NCI-H748 treated with DMSO at 0.1 percent for 48 hours (cell line): ENCODE measurements at places on chromosomes 1 and 21.

DNA sequence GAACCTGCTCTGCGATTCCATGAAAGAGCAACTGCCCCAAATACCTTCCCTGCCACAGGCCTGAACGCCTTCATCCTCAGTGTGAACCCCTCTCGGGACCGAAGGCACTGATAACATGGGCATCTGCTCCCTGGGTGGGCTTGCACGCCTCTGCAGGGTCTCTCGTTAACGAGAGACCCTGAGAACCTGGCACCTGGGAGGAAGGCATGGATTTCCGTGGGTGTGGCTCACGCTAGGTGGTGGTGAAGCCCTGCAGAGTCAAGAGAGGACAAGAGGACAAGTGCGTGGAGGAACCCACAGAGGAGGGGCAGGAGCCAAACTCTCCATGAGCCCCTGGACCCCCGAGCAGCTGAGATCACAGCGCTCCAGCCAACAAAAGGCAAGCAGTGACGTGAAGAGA lies 26.8 kb upstream of the COL6A2 start:
- DNase-seq: no peak

DNA sequence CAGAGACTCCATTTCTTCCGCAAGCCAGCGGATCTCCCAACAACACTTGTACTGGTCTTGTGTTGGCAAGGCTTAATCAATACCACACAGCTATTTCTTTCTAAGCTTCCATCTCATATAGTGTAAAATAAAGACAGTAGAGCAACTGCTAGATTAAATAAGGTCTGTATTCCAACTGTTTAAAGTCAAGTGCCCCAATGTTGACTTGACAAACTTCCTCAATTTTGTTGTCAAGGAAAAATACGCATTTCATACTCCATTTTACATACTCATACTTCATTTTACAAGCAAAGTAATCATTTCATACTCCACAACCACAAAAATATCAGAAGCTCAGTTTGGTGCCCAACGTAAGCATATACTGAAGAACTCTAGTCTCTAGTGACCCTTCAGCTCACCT lies 143.0 kb downstream of the RERE start:
- no peak for DNase-seq

- DNase-seq: no peak
Measured at GRCh38 chr21:33908760-33909159, 6.8 kb downstream of the ATP5PO start.

- no peak for DNase-seq
Measured at GRCh38 chr1:36851595-36851994, 182.7 kb downstream of the GRIK3 start.

- DNase-seq: peak; percentile 18
Measured at GRCh38 chr1:21255284-21255942, 34.9 kb downstream of the ECE1 start.

DNA sequence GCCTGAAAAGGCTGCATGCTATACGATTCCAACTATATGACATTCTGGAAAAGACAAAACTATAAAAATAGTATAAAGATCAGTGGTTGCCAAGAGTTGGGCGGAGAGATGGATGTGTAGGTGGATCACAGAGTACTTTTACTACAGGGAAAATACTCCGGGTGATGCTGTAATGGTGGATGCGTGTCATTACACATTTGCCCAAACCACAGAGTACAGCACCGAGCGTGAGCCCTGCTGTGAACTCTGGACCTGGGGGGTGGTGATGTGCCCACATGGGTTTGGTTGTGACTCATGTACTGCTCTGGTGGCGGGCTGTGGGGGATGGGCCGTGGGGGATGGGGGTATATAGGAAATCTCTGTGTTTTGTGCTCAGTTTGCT lies 162.7 kb upstream of the COL6A1 start:
- DNase-seq: no peak

- no peak for DNase-seq
Measured at GRCh38 chr1:32801096-32801715, 16.0 kb downstream of the YARS1 start.

DNA sequence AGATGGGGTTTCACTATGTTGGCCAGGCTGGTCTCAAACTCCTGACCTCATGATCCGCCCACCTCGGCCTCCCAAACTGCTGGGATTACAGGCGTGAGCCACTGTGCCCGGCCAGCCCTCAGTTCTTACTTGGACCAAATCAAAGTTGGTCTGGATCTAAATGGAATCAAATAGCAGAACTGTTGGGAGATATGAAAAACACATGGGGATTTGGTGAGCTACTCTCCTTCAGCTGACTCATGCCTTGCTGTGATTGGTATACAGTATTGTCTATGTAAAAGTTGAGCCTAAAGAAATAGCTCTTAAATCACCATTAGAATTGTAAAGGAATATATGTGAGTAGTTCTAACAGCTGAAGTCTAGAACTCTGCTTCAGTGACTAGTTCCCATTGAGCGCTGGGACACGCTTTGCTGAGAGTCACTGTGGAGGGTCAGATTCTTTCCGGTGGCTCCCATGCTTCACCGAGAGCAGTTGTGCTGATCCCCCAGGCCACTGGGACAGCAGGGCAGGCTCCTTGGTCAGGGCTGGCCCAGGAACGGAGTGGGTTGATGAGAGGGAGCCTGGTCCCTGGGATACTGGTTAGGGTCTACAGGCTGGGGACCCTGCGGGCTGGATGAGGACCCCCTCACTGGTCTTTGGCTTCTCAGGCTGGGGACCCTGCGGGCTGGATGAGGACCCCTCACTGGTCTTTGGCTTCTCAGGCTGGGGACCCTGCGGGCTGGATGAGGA lies 14.0 kb downstream of the PKNOX1 start:
- DNase-seq: no peak

GRCh38 chr1:57620605-57621004 lies 196.7 kb upstream of the DAB1 start:
- peak; percentile 14 for DNase-seq

DNA sequence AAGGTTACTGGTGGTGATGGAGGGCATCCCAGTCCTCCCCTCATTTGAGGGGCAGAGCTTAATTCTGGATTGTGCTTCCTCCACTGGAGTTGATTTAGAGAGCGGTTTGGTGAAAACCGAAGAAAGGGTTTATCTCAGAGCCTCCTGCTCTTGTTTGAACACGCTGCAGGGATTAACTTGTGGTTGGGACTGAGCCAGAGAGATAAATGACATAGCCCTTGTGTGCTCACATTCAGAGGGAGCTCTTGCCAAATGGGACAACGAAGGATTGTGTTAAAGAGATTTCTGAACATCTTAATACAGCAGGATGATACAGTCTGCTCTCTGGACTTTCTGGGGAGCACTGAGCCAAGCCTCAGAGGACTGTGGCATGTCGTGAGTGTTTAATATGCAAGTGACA lies 308.2 kb downstream of the DISC1 start:
- DNase-seq: peak; percentile 12

DNA sequence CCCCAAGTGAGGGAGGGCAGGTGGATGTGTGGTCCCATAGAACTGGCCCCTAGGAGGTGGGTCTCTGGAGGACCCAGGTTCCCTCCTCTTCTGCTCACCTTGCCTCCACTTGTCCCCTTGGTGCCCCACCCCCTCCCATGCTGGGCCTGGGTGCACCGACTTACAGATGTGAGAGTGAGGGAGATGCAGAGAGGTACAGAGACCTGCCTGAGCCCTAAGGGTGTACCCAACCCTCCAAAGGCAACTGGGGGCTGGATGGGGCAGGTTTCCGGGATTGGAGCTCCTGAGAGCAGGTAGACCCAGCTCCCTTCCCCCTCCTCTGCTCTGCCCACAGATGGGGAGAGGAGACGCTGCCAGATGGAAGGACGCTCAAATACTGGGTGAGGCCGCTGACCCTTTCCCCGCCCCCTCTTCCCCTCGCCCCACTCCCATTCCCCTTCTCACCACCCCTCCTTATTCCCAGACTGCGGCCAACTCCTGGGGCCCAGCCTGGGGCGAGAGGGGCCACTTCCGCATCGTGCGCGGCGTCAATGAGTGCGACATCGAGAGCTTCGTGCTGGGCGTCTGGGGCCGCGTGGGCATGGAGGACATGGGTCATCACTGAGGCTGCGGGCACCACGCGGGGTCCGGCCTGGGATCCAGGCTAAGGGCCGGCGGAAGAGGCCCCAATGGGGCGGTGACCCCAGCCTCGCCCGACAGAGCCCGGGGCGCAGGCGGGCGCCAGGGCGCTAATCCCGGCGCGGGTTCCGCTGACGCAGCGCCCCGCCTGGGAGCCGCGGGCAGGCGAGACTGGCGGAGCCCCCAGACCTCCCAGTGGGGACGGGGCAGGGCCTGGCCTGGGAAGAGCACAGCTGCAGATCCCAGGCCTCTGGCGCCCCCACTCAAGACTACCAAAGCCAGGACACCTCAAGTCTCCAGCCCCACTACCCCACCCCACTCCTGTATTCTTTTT lies 10.3 kb downstream of the TINAGL1 start:
- DNase-seq: no peak

- DNase-seq: no peak
Measured at GRCh38 chr21:29496337-29496736, 197.6 kb downstream of the BACH1 start.

DNA sequence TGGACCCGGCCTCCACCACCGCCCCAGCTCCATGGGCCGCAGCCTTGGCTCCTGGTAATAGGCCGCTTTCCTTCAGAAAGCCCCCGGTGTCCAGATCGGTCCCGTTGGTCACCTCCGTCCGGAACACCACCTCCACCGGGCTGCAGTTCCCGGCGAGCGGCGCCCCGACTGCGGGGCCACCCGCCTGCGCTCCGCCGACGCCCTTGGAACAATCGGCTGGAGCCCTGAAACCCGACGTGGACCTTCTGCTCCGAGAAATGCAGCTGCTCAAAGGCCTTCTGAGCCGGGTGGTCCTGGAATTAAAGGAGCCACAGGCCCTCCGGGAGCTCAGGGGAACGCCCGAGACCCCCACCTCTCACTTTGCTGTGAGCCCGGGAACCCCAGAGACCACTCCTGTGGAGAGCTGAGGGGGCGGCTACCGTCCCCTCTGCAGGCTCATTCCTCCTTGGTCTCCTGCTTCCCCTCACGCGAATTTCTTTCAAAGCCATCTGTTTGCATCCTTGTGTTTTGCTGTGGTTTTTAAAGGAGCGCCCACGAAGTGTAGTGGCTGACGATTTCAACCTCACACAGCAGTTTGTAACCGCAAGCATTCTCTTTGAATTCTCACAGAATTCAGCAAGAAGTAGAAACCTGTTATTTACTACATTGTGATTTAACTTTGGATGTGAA lies 6.0 kb downstream of the FCRLB start:
- no peak for DNase-seq
